ENCODE measurements at places on chromosomes 3 and 15.

- DNase-seq = no peak
Measured at GRCh38 chr15:41907141-41907540, 13.3 kb upstream of the SPTBN5 start.

DNA sequence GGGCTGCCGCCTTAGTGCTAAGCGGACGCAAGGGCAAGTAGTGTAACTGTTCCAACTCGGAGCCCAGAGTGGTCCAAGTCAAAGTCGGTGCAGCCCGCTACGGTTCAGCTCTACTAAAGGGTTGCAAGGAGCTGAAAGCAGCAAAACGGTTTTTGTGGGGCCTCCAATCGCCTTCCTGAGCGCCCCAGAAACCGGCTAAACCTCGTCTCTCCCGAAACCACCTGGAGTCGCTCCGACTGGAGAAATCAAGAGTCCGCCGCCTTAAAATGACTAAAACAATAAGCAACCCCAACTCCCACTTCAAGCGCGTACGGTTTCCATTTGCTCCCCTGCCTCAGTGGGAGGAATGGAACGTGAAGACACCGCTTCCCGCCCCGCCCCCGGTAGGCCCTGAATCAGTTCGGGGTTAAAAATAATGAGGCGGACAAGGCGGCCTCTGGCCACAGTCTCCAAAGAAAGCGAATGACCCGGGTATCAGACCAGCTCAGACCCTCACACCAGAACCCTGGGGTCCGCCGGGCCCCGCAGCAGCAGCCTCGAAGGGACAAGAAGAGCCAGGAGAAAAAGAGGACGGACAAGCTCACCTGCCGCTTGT lies 401 bp downstream of the SEC11A start:
- peak; percentile 30 for DNase-seq

GRCh38 chr15:69388260-69388705 lies 25.9 kb upstream of the KIF23 start:
- no peak for DNase-seq

GRCh38 chr3:47428662-47429061 lies 47.1 kb downstream of the SCAP start:
- DNase-seq = no peak

DNA sequence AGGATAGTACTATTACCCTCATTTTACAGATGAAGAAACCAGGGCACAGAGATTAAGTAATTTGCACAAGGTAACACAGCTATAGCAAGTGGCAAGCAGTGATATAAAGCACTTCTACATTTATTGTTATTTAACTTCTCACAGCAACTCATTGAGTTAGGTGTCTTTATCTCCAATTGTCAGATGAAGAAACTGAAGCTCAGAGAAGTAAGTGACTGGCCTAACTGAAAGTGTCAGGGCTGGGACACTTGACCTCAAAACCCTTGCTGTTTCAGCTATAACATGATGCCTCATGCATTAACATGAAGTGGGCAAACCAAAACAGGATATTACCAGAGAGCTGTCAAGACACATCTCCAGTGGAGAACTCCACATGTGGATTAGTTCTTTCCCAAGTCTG lies 65.8 kb upstream of the LEKR1 start:
- no peak for DNase-seq

- DNase-seq = no peak
Measured at GRCh38 chr15:31098491-31098917, 3.0 kb downstream of the TRPM1 start.

- no peak for DNase-seq
Measured at GRCh38 chr3:139301183-139301582, 42.6 kb upstream of the MRPS22 start.

GRCh38 chr3:173429076-173429475 lies 31.5 kb downstream of the NLGN1 start:
- no peak for DNase-seq

- DNase-seq = peak; percentile 71
Measured at GRCh38 chr15:69475769-69476358, 23.2 kb downstream of the RPLP1 start.

- no peak for DNase-seq
Measured at GRCh38 chr3:149195221-149195620, 26.4 kb downstream of the CP start.

- no peak for DNase-seq
Measured at GRCh38 chr3:123301331-123302184, 99.8 kb downstream of the SEC22A start.

- DNase-seq = no peak
Measured at GRCh38 chr15:75136118-75136517, 65.6 kb upstream of the C15orf39 start.

GRCh38 chr15:50884540-50884939 lies 23.9 kb upstream of the AP4E1 start:
- no peak for DNase-seq

- no peak for DNase-seq
Measured at GRCh38 chr3:38455639-38456430, 2.1 kb downstream of the ACVR2B start.

- no peak for DNase-seq
Measured at GRCh38 chr15:80584973-80585525, 110.1 kb upstream of the ABHD17C start.

DNA sequence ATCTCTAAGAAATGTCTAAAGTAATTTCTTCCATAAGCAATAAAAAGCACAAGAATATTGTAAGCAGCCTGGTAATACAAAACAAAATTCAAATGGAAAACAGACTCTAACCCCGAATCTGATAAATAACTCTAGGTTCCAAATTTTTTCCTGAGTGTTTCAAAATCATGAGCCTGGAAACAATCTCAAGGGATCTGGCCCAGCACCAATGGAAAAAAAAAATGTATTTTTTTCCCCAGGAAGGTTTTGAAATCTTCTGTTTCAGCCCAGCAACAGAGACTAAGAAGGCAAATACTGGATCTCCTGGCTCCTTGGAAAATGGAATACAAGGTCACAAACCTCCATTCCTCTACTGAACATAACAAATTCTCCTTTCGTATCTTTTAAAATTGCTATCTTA lies 13.0 kb downstream of the TBC1D2B start:
- no peak for DNase-seq

Data from SHP77 (cell line).